ENCODE measurements at places on chromosomes 4 and X.

GRCh38 chr4:74950200-74950599 lies 17.3 kb downstream of the PARM1 start:
- DNase-seq, result no peak

- no peak for DNase-seq
Observed at GRCh38 chr4:75745721-75746199, 21.4 kb downstream of the USO1 start.

DNA sequence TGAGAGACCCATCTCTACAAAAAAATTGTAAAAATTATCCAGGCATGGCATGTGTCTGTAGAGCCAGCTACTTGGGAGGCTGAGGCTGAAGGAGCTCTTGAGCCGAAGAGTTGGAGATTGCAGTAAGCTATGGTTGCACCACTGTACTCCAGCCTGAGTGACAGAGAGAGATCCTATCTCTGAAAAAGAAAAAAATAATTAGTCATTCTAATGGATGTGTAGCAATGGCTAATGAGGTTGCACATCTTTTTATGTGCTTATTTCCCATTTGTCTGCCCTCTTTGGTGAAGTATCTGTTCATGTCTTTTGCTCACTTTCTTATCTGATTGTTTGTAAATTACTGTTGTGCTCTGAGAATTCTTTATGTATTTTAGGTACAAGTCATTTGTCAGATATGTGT lies 19.0 kb upstream of the MAML3 start:
- no peak for DNase-seq

DNA sequence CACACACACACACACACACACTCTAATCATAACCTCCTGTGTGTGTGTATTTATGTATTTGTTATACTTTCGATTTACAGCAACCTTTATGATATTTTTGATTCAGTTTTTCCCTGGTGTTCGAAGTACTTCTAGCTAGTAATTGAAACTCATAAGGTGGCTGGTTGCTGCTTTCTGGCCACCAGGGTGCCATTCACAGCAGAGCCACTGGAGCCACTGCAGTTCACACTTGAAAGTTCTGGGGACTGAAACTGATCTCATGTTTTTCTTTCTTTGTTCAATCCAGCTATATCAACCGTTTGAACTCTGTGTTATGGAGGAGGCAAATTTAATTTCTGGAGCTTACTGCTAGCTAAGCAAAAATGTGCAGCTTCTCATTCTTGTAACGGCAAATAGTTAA lies 419.4 kb downstream of the ADGRL3 start:
- DNase-seq, result no peak

DNA sequence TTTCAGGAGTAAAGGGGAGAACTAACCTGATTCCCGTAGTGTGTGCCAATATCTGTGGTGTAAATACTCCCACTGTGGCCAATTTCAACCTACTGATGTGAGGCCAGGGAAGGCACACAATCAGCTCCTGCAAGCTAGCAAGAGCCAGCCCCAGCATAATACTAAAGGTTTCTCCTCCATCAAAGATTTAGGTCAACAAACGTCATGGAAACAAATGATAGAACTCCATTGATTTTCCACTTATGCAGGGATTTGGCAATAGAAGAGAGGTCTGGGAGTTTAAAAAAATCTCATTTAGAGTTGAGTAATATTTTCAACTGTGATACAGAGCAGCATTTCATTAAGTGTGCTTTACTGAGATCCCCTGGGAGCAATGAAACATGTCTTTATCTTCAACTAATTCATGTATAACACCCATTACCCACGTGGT lies 15.8 kb upstream of the VEGFD start:
- no peak for DNase-seq

- no peak for DNase-seq
Observed at GRCh38 chrX:53438174-53438831, 4.1 kb upstream of the HSD17B10 start.

DNA sequence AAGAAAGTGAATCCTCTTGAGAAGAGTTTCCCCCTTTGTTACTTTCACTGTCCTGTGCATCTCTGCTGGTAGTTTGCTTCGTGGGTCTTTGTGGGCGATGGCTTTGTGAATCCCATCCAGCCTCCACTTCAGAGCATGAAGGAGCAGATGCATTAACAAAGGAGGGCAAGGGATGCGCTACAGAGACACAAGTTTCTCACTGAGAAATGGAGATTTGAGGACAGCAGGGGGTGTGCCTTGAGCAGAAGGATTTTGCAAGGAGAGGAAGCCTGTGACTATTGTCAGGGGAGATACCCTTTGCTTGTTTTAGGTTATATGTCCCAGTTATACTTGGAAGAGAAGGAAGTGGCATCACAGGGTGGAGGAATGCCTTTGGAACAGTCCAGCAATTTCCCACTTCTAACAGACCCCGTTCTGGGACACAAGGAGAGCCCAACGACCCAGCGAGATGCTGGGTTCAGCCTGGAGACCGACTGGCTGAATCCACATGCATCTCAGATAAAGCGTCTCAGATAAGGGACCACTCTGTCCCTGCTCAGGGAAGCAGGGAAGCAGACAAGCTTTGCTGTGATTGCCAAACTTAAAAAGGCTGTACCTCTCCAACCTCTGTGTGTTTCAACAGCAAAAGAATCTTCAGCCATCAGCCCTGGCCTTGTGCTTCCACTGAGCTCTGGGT lies 314.6 kb upstream of the GATB start:
- no peak for DNase-seq

DNA sequence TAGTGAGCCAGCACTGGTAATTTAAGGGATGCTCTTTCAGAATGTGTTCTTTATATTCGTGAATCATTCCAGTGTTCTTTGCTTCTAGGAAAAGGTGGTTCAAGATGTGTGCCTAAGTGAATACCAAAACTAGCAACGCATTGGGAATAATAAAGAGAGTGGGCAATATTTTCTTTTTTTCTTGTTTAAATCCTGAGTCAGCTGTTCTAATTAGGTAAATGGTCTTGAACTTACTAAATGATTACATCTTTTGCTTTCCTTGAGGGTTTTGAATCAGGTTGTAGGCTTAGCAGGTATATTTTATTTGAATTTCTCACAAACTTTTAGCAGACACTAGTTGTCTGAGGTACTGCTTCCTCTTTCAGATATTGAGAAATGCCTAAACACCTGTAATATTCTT lies 29.5 kb downstream of the ENPEP start:
- DNase-seq, result no peak

DNA sequence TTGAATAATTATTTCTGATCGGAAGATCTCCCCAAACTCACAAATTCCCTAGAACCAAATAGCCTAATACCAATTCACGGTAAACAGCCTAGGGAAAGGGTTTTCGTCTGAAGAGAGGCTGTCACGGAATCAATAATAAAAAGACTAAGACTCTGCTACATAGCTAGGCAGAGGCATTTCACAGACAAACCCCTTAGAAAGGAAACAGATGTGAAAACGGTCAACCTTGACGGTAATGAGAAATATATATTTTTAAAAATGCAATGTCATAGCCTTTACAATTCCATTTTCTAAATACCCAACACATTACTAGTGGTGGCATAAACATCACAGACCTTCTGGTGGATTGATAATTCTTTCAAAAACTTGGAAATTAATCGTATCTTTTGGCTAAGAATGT lies 28.4 kb downstream of the PROM1 start:
- DNase-seq, result no peak

GRCh38 chrX:8204169-8204935 lies 33.3 kb upstream of the VCX2 start:
- DNase-seq, result no peak

GRCh38 chr4:118905566-118905965 lies 16.9 kb downstream of the SYNPO2 start:
- DNase-seq, result no peak

GRCh38 chrX:18707426-18708049 lies at the start of gene PPEF1:
TSS of gene PPEF1 (plus strand) at chrX:18707645. CDS start at chrX:18707781, 136 bp downstream.
- no peak for DNase-seq

GRCh38 chrX:21738210-21738949 lies 19.5 kb downstream of the SMPX start:
- no peak for DNase-seq
